HT-29 (cell line): ENCODE measurements at places on chromosomes 2 and 18.

- DNase-seq = peak; percentile 61
Observed at GRCh38 chr18:23684515-23685197, 4.6 kb upstream of the LAMA3 start.

DNA sequence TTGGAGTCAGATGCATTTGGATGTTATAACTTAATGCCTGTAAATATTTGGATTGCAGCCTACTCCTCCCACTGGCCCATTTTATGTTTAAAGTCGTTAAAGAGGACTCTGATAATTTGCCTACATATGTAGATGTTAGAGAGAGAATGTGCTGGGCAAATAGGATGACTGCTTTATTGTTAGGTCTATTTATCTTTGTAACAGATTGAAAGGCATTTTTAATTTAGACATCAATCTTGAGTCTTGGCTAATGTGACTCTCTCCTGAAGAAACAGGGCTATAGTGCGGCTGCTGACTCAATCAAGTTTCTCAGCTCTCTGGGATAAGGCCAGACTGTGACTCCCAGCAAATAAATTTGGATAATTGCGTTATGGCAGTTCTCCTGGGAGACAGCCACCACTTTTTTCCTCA lies 1101.4 kb downstream of the CBLN2 start:
- no peak for DNase-seq

DNA sequence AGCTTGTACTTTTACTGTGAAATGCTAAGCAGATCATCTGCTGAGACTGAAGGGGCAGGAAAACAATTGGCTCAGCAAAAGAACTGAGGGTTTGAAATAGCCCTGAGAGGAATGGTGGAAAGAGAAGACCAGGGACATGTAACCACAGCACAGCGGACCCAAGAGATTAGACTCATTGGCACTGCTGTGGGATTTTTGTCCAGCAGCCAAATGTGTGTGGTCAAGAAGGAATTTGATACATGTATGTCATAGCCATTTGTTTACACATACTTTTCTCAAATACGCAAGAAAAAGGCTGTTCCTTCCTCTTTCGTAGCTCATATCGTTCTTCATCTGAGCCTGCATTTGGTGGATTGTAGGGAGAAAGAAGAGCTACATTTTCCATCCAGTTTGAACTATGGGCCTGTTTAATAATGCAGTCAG lies 73.8 kb downstream of the TRABD2A start:
- peak; percentile 79 for DNase-seq

GRCh38 chr2:167544602-167545001 lies 656.3 kb downstream of the XIRP2 start:
- DNase-seq = no peak

DNA sequence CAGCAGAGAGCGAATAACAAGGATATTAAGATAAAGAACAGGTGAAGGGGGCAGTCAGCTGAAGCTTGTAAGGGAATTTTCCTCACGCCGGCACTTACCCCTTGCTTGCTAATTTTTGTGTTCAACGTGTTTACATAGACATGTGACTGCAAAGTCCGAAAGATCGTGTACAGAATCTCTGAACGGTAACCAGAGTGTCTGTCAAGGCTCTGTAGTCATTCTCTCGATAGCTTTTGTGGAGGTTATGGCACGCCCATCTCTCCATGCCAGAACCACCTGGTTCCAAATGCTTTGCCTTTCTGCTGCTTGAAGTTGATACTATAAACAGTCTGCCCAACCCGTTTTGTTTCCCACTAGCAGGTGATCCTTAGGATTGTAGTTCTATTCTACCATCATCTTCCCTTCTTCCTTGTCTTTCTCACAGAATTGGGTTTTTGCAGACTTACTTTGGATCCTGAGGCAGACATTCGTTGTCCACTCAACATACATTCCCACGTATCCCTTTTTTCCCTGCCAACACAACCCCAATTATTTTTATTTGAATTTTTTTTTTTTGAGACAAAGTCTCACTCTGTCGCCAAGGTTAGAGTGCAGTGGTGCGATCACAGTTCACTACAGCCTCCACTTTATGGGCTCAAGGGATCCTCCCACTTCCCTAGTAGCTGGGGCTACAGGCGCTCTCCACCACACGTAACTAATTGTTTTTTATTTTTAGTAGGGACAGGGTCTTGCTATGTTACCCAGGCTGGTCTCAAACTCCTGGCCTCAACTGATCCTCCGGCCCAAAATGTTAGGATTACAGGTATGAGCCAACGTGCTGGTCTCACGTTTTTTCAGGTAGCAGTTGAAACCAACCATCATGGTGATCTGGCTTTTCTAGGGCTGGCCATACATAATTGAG lies 1.3 kb upstream of the USP34 start:
- peak; percentile 56 for DNase-seq

DNA sequence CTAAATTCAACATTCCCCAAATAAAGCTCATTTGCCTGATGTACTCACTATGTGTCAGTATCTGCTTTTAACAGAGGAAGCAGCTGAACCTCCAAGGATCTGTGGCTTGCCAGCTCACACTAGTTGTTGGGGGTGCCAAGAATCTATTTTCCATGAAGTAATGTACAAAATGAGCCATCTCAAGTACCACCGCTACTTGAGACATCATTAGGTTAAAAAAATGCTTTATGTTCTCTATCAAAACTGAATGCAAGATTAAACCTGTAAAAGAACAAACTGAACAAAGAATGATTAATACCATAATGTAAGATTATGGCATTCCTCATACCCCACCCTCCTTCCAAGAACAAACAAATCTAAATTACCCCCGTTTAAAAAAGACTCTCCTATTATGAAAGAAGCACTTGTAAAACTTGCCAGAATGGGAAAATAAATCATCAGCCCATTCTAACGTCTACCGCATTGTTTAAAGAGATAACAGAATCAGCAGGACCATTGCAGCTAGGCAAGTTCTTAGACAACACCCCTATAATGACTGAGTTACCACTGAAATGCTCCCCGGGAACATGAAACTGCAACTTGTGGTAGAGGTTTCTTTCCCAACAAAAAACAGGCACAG lies 471.6 kb downstream of the DLGAP1 start:
- peak; percentile 47 for DNase-seq

DNA sequence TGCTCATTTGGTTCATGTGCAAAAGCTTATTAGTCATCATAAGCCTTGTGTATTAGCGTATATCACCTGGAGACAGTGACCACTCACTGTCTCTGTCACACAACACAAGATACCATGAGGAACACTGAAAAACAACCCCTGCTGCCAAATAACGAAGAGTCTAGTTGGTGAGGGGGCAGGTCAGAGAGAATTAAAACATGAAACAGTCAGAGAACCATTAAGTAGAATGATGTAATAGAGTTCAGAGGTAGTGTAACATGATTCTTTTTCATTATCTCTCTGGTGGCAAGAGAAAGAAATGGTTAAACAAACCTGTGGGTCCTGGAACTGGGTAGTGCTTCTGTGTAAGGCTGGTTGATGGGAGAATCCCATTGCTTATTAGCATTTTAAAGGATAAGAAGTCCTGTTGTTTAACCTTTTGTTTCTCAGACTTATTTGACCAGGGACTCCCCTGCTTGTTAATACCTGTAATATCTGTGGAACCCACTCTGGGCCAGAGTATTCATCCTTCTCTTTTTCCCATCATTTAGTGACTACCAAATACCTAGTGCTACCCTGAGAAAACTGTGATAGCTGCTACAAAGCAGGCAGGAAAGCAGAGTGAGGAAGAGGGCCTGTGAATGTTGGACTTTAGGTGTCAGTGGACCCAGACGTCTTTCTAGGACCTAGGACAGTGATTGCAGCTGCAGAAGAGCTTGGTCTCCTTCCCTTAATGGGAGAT lies 38.0 kb downstream of the PTRHD1 start:
- no peak for DNase-seq

DNA sequence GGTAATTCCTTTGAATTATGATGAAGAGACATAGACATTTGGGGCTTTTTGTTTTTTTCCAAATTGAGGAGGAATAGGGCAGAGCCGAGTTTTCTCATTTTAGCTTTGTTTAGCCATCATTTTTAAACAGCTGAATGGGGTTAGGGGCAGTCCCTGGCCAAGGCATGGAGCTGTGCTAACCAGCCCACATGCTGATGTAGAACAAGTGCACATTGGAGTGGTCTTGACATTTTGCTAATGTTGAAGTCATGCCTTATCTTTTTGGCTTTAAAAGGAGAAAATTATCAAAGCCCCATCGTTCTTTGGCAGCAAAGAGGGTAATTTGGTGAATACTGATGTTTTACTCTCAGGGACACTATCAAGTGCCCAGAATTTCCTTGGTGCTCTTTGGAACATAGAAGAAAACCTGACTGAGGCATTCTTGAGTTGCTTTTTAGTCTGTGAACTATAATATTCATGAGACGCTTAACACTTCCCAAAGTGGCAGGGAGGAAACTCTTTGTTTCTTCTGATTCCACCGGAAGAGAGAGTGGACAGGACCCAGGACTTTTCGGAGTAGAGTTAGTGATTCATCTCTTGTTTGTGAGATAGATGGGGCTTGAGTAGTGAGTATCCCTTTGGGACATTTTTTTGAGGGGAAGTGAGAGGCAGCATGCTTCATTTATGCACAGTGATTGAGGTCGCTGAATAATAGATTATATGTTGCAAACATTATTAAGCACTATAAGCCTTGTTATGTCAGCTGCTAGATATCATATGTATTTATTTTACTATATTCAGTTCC lies 45.0 kb downstream of the MTA3 start:
- DNase-seq = no peak
